Nucleus accumbens (tissue), 56 donors: ENCODE measurements at places on chromosomes 5 and 9.

DNA sequence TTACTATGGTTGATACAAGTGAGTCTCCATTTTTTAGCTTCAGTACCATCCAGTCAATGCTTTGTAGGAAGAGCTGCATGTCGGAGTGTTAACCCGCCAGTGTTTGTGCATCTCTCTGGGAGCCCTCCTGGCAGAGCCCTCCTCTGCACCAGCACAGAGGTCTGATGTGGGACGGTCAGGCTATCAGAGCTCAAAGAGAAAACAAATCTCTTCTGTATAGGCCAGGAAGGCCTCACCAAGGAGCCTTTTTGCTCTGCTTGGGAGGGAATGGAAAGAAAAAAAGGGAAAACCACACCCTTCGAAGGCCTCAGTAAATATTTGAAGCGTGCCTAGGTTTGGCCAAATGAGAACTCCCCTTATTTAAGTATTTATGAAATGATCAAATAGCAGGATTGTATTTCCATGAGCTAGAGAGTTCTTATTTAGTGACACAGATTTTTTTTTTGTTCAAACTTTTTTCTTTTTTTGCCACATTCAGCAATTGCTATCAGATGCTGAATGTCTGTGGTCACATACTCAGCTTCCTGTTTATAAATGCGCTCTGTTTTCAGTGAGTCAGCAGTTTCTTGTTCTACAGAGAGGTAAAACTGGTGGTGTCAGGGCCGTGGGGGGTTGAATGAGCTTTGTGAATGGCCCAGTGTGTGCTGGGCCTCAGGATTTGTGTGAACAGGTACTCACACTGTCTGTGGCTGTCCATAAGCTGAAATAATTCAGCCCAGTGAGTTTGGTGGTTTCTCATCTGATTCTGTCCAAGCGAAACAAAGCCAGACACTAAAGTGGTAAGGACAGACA lies 226.6 kb downstream of the SNX18 start:
- no peak for DNase-seq

DNA sequence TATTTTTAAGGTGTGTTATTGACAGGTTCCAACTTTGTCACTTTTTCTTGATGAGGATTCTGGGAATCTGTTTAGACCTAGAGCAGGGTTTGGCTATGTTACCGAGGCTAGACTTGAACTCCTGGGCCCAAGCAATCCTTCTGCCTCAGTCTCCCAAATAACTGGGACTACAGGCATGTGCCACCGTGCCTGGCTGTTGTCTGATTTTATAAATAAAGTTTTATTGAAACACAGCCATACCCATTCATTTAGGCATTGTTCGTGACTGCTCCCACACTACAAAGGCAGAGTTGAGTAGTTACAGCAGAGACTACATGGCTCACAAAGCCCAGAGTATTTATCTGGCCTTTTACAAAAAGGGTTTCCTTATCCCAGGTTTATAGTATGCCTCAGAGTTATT lies 80.5 kb upstream of the TTC23L start:
- no peak for DNase-seq

- DNase-seq, result no peak
These were observed 126.7 kb downstream of the PPP2R2B start for GRCh38 chr5:146751781-146752401.

- DNase-seq, result no peak
These were observed 8.5 kb upstream of the ORM1 start for GRCh38 chr9:114314256-114314867.

DNA sequence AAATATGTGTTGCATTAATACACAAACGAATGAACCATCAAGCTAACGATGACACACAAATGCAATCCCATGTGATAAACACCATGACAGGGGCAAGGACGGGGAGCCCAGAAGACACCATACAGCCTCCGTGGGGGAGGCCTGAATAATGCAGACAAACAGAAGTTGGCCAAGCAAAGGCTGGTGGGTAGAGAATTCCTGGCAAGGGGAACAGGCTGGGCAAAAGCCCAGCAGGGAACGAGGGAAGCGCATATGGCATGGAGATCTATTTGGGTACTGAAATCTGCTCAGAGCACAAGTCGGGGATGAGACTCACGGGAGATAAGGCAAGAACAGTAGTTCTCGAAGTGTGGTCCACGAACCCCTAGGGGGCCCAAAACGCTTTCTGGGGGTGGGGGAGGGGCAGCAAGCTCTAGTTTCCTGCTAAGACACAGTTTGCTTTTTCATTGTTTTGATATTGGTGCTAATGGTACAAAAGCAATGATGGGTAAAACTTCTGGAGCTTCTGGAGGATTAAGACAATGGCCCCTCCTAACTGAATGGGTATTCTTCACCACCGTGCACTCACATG lies 42.9 kb upstream of the FBXW11 start:
- no peak for DNase-seq

DNA sequence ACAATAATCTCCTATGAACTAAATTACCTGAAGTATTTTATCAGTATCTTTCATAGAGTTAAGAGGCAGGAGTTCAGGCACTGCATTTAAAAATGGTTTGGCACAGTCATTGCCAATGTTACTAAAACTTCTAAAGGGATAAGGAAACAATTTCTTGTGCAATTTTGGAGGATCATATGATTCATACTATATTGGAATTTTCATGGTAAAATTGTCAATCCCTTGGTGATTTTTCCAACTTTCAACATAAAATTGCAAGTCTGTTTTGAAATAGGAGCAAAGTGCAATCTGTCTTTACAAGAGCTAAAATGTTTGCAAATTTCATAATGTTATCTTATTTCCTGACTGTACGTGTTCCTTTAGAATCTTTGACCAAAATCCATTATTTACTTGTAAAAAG lies 211.1 kb downstream of the DMRTA1 start:
- DNase-seq, result no peak

DNA sequence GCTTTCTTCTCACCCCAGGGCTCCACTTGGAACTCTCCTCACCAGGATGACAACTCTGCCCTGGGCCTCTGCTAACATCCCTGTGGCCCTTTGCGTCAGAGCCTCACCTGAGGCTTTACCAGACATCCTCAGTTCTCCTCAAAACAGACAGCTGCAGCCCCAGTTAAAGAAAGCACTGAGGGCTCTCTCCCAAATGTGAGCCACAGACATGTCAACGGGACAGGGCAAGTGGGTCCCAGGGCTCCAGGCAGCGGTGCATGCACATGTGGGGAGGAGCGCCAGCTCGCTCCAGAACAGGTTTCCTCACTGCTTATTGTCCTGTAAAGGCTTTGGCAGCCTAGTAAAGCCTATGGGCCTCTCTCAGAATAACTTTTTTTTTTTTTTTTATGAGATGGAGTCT lies 37.3 kb downstream of the IPPK start:
- no peak for DNase-seq

- no peak for DNase-seq
These were observed 15.1 kb downstream of the ERMP1 start for GRCh38 chr9:5817862-5818261.

DNA sequence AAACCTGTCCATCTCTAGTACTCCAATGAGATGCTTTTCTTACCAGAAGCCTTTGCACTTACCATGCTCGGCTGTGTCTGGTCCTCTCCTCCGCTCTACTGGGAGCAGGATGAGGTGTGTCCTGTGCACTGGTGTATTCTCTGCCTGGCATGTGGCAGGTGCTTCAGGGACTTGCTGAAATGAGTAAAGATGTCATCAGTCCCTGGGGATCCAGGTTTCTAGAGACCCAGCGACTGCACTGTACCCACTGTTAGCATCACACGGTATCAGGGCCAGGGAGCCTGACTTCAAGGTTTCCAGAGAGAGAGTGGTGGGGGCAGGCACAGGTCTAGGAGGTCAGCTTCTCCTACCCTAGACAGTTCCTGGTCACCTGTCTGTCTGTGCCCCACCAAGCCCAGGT lies 10.5 kb downstream of the PTTG1 start:
- no peak for DNase-seq

DNA sequence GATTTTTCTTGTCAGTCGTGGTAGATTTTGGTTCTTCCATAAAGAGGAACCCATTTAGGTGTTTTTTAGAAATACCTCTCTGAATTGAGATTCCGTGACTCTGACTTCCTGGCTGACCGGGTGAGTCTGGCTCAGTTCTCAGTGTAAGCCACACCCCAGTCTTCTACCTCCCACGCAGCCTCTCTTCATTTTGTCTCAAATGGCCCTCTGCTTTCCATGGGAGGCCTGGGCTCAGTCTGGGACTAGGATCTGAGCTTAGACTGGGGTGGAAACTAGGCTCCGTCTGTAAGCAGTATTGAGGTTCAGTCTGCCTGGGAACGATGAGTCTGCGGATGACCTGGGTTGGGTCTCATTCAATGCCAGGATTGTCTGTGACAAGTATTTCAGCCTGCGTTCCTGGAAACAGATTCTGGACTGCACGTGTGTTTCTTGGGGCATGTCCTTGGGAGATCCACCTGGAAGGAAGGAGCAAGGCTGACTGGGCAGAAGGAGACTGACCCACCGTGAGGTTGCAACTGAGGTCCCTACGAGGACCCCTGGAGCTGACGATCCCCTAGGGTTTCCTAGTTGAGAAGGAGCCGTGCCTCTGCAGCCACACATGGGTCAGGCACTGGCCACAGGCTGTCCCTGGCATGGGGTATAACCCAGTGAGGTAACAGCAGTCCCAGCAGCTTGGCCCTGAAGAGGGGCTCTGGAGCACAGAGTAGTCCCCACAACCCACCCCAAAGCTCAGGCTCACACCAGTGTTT lies 12.4 kb upstream of the CRB2 start:
- no peak for DNase-seq

GRCh38 chr9:113803811-113804589 lies 72.1 kb upstream of the ZNF618 start:
- no peak for DNase-seq

DNA sequence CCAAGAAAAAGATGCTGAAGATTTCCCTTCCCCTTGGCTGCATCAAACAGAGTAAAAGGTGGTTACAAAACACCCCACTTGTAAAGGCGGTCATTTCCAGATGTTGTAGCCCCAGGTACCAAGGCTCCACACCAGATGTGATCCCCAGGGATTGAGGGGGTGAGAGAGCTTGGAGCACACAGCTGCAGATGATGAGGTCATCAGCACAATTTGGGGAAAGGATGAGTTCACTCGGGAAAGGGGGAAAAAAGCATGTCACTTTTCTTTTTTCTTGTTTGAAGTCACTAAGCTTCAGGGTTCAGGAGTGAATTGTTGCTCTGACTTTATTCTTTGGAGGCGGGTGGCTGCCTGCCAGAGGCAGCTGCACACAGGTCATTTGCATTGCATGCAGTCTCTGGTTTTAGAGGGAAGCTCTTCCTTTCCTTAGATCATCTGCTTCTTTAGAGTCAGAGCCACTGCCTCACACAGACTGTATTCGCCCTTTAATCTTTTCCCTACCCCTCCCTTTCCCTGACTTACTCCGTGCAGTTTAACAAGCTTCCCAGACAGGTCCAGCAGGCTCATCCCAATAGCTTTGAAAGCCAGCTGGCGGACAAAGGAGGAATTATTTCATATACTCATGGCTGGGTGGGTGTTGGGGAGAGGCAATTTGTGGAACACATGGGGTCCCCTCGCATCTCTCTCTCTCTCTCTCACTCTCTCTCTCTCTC lies 409.3 kb upstream of the SLC24A2 start:
- DNase-seq, result no peak

GRCh38 chr5:181221105-181221791 lies 1.8 kb upstream of the TRIM41 start:
- DNase-seq, result no peak

DNA sequence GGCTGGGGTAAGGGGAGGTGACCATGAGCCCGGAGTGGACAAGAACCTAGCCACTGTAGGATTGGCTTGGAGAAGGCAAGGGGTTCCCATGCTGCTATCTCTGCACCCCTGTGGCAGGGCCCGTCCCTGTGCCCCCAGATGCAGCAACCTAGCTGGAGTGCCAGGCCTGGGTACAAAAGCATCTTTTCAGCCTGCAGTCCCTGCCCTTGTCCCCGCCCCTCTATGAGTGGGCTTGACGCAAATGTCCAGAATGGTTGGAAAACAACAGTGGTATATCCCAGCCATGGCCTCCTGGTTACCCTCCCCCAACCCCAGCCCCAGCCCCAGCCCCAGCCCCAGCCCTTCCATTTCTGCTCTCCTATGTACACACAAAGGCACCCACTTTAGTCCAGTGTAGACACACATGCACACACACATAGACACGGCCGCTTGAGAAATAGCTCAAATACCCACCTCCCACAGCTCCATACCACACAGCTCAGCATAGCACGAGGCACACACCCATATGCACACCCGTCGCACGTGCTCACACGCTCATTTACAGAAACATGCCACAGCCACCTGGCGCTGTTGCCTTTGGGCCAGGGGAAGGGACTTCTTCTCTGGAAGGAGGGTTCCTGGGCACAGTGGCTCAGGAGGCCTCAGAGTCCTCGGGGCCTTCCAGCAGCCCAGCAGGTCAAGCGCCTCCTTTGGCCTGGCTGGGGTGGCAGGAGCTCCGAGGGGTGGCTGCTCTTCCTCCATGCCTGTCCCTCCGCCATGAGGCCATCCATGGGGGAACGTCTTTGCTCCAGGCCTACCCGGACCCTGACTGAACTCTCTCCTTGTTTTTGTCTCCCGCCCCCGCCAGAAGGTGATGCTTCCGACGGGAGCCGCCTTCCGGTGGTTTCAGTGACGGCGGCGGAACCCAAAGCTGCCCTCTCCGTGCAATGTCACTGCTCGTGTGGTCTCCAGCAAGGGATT lies 34.1 kb downstream of the CXXC5 start:
- peak; percentile 85 for DNase-seq

DNA sequence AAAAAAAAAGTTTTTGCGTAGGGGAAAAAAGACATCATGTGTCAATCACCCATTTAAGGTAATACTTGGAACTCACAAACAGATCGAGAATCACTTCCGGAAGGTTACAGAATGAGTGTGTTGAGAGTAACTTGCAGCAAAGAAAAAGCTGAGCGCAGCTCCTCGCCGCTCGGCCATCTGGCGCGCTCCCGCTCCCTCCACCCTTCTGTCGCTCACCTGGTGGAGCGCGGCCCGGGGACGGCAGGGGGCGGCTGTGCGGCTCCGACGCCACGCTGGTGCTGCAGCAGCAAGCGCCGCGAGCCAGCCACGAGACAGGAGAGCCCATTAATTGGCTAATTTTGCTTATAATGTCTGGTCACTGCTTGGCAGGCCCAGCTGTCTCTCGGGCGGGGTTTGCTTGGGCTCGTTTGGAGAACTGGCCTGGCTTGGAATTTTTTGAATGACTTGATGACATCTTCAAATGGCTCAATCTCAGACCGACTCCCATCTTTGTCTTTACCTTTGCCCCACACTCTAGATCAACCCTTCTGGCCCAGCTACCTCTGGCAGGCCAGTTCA lies 601.8 kb downstream of the CCDC171 start:
- DNase-seq, result no peak

GRCh38 chr5:85732185-85732584 lies 885.6 kb upstream of the COX7C start:
- DNase-seq, result no peak

GRCh38 chr5:126984632-126985031 lies 45.7 kb downstream of the MARCHF3 start:
- no peak for DNase-seq

- DNase-seq, result no peak
These were observed 744 bp upstream of the HMGCS1 start for GRCh38 chr5:43313854-43314457.

- no peak for DNase-seq
These were observed 59.0 kb downstream of the TLE4 start for GRCh38 chr9:79630521-79631403.

- DNase-seq, result no peak
These were observed 51.1 kb upstream of the CTNND2 start for GRCh38 chr5:11955331-11955730.

- no peak for DNase-seq
These were observed 196.8 kb upstream of the TRIM32 start for GRCh38 chr9:116490321-116490720.

GRCh38 chr9:98207606-98208005 lies 15.2 kb upstream of the CORO2A start:
- no peak for DNase-seq

- no peak for DNase-seq
These were observed 345 bp downstream of the DNAI1 start for GRCh38 chr9:34458959-34459340.

- no peak for DNase-seq
These were observed 7.4 kb upstream of the SLC2A8 start for GRCh38 chr9:127389381-127390247.
